A549 treated with ZK216348 at 1 μM for 4 hours (cell line): ENCODE measurements at places on chromosomes 13 and 19. TPM values are rescaled to one million over a fixed set of nuclear protein-coding genes. Genes with fewer than 3 reads are reported as not detected.

Gene ZNF534
- total RNA-seq, result not detected in 5 replicates

Gene LGALS4
- 0.48 to 1.7 TPM (median 1.2 TPM) in 5 replicates for total RNA-seq

Gene NKPD1
- 0.08 to 0.34 TPM (median 0.32 TPM) in 5 replicates for total RNA-seq

Gene ZNF470
- 1.4 to 1.7 TPM (median 1.6 TPM) in 5 replicates for total RNA-seq

Gene MBD3L3
- not detected in 5 replicates for total RNA-seq

Gene CALR3
- total RNA-seq, result not detected in 5 replicates

Gene IGFL2
- 0.50 to 1.3 TPM (median 0.73 TPM) in 5 replicates for total RNA-seq

Gene ATXN8OS
- total RNA-seq, result not detected in 5 replicates

Gene SOX1
- not detected in 5 replicates for total RNA-seq

Gene UBAC2
- total RNA-seq, result 52.9 to 66.1 TPM (median 63.5 TPM) in 5 replicates

Gene SIGLEC8
- not detected in 5 replicates for total RNA-seq

Gene TUBA3C
- total RNA-seq, result not detected in 5 replicates

Gene ZNF799
- 1.3 to 2.2 TPM (median 1.6 TPM) in 5 replicates for total RNA-seq

Gene CEACAM3
- not detected in 5 replicates for total RNA-seq

Gene PBX4
- total RNA-seq, result 1.6 to 1.8 TPM (median 1.7 TPM) in 5 replicates

Gene LPAR6
- total RNA-seq, result 0.56 to 1.8 TPM (median 0.93 TPM) in 5 replicates

Gene RFX1
- total RNA-seq, result 2.2 to 6.5 TPM (median 5.8 TPM) in 5 replicates

Gene FAM83E
- 0.34 to 0.72 TPM (median 0.42 TPM) in 4 of 5 replicates, not detected in the other for total RNA-seq

Gene PCP2
- not detected in 5 replicates for total RNA-seq
